AG04450 (cell line): ENCODE measurements at places on chromosomes 5 and 9.

GRCh38 chr5:133456933-133457402 is 155.4 kb downstream of the FSTL4 start:
- no peak for DNase-seq

GRCh38 chr9:27801545-27801944 is 228.3 kb upstream of the C9orf72 start:
- no peak for DNase-seq

DNA sequence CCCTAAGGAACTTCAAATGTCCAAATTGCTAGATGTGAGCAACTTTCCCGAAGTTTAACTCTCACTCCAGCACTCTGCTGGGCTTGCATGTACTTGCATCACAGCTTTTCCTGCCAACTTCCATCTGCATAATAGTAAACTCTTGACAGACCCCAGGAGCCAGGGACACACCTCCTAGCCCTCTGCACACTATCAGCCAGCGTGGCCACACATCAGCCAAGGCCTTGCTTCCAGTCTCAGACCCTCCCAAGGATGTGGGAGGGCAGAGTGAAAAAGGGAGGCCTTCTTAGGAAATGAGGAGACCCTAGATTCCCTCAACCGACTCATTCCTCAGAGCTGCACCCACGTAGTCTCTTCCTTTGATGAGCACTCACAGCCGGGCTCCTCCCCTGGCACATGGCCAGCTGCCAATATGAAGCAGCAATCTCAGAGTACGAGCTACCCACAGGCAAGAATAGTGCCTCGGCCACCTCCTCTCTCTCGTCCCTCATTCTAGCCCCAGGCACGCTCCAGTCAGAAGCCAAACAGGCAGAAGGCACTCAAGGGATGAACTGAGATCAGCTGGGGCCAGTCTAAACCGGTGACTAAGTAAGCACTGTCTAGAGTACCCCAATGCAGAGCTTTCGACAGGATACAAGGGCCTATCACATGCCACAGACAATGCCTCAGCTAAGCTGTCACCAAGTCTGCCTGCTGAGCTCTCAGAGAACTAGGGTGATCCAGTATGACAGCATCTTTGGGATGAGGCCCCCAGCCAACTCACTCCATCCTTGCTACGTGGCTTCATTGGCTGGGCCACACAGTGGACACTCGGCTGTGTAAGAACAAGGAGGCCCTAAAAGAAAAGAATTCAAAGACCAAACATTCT is 2.3 kb downstream of the P4HA2 start:
- no peak for DNase-seq

DNA sequence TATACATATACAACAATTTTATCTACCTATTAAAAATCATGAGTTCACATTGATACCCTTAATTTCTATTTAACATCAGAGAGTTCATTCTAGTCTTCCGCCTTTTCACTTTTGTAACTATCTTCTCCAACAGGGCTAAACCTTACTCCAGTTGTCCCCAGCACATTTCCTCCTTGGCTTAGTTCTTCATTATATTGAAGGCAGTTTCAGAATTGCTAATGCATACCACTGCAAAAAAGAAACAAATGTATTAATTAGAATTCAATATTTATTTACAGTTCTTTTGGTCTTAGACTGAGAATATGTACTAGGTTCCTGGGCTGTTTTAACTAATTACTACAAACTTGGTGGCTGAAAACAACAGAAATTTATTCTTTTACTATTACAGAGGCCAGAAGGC is 132.5 kb downstream of the WDR70 start:
- no peak for DNase-seq

DNA sequence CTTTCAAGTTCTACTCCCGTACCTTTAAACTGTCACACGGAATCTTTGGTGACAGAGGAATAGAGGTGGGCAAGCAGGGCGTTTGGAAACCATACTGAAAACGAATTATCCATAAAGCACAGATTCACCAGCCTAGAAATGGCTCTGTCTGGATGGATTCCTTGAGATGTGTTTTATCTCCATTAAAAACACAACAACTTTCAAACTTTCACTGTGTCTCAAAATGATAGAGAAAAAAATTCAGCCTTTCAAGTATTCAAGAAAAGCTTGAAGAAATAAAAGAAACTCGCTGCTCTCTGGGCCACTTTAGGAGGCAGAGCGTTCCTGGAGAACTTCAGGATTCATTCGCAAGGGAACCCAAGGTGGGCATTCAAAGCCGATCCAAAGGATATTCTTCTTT is 589 bp upstream of the THBS4 start:
- no peak for DNase-seq

- no peak for DNase-seq
These were observed 13.0 kb downstream of the SEPTIN8 start for GRCh38 chr5:132764051-132764450.

DNA sequence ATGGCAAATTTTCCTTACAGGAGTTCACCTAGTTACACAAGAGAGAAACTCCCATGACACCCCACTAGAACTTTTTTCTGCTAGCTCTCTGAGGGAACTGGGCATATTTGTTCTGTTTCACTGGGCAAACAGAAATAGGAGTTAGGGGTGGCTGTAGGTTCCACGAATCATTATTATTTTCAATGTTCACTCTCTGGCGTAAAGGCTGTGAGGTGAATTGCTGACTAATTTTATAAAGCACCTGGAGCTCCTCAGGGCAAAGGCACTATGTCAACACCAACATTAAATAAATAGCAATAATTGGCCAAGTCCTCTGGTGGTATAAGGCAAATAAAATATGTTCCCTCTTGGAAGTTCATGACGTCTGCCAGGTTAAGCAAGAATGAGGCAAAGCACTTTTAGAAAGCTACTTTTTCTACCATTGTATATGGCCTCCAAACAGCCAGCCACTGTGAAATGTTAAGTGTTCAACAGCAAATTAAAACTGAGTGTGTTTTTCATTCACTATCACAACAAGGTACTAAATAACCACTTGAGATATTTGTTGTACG is 344.6 kb downstream of the PDE4D start:
- DNase-seq, result no peak

DNA sequence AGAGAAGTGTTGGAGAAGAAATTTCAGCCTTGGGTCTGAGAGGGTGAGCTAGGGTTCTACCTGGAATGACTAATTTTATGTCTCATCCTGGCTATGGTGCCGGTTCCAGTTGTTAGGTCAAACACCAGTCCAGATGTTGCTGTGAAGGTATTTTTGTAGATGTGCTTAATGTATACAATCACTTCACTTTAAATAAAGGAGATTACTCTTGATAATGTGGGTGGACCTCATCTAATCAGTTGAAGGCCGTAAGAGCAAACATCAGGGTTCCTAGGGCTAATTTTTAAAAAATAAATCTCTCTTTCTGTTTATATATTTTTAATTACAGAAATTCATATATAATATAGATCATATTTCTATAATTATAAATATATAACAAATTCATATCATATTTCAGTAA is 90.5 kb upstream of the GDNF start:
- no peak for DNase-seq
